ENCODE measurements at places on chromosomes 11 and 22.

DNA sequence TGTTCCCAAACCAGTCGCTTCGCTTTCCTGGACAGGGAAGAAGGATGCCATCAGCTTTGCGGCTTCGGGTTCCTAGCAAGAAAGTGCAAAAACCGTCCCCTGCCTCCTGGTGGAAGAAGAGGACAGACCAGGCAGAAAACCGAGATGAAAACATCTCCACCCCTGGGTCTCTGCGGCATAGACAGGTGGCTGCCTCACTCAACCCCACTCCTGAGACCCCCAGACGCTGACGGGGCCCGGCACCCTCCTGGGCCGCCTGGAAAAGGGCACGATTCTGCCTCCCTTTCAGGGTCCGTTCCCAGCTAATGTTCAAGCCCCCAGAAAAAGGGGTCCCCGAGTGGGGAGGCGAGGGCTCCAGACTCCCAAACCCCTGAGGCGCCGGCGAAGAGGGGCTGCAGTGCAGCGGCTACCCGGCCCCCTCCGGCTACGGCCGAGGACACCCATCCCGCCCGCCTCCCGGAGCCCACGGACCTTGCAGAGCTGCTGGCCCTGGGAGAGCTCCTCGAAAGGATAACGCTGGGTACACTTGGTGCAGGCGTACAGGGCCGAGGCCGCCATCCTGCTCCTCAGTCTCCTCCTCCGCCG, 569 bp downstream of the FAM76B start:
- DNase-seq, result no peak

DNA sequence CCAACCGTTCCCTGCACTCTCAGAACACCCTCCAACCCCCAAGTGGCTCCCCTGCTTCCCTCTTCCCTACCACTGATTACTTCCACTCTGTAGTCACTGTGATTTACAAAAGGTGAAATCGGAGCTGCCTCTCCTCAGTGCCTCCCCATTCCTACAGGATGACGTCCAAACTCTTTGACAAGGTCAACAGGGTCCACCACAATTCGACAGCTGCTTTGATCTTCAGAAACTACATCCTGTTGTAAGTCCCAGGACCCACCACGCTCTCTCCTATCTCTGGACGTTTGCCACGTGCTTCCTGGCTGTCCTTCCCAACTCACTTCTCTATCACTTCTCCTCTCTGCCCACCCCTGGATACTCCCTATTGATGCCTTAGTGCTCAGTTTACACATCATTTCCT, 85.0 kb upstream of the EIF3D start:
- no peak for DNase-seq

GRCh38 chr11:128457874-128458273, 129.5 kb downstream of the ETS1 start:
- no peak for DNase-seq

DNA sequence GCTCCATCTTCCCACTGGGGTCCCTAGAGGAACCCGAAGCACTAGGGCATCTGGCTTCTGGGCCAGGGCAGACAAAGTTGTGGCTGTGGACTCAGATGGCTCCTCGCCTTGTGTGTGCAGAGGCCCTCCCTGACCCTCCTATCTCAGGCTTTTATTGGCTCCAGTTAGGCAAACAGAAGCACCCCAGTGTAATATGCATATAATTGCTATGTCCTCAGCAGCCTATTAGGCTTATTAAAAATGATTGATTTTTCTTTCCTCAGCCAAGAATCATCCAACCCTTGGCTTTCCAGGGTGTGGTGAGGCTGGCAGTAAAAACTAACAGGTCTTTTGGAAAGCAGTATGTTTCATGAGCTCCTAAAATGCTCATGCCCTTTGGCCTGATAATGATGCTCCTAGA, 22.3 kb downstream of the UPB1 start:
- no peak for DNase-seq

DNA sequence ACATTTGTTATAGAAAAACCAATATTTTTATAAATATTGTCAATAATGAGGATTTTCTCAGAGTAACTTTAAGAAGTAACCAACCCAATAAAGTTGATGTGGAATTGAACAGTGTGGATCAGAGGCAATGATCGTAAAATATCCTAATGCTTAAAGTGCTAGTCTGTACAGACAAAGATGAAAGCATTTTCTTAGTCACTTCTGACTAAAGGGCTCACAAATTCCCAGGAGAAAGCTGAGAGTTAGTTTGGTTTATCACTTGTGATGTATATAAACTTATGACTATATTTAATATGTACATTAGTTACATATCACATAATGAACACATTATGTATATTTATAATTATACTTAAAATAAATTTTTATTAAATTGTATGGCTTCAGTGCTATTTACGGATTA, 25.4 kb upstream of the DDI1 start:
- no peak for DNase-seq

DNA sequence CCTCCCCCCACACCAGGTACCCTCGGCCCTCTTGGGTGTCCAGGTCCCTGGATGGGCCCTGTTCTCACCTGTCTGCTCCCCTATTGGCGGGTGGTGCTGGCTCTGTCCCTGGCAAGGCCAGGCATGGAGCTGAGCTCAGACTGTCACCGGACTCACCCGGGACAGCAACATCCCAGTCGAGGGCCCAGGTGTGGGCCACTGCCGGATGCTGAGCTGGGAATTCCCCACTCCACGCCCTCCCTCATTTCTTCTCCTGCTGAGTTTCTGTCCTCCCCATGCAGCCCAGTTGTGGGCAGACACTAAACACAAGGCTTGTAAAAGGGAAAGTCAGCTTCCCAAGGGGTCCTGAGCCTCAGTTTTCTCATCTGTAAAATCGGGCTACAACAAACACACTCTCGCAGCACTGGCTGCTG, 2.0 kb upstream of the AP5B1 start:
- DNase-seq, result no peak

DNA sequence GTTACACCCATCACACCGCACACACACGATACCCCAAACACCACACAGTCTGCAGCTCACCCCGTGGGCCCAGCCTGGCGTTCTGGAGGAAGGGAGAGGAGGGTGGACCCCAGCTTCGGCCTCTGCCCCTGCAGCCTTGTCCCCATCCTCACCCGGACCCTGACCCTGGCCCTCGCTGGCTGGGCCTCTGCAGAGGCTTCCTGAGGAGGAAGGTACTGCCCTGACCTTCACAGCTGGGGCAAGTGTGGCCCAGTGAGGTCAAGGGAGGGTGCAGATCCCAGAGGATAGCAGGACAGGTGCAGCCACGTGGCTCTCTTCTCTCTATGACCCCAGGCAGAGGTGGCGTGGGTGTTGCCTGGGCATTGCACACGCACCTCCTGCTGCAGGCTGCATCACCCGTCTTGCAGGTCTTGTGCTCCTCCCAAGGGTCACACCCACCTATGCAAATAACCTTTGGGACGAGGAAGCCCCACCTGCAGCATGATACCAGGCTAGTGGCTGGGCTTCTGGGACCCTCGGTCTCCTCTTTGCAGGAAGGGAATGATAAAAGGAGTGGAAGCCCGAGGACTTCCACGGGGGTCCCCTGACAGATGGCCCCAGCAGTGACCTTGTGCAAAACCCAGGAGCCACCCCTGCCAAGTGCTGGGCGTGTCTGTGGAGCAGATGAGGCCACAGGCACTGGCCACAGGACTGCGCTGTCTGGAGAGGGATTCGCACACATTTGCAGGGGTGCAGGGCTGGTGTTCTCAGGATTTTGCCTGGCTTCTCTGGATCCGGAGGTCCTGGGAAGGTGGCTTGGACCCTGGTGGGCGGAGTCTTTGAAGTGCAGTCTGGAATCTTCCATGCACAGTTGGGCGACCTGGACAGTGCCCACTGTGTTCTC, 1241.5 kb downstream of the BRD1 start:
- no peak for DNase-seq

- DNase-seq, result peak; percentile 73
Observed at GRCh38 chr11:33802194-33802950, 28.1 kb upstream of the FBXO3 start.

DNA sequence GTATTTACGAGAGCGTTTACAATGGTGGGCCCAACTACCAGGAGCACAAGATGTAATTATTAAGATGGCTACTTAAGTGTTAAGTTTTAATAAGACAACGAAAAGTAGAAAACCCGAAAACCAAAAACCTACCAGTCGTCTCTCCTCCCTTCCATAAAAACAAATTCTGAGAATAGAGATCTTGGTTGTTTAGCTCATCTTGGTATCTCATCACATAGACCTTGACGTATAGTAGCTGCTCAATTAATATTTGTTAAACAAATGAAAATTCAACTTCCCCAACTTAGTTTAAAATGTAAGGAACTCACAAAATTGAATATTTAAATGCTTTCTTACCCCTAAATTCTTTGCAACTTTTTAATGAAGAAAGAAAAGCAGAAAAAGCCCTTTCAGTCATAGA, 669 bp downstream of the KDM4D start:
- no peak for DNase-seq

DNA sequence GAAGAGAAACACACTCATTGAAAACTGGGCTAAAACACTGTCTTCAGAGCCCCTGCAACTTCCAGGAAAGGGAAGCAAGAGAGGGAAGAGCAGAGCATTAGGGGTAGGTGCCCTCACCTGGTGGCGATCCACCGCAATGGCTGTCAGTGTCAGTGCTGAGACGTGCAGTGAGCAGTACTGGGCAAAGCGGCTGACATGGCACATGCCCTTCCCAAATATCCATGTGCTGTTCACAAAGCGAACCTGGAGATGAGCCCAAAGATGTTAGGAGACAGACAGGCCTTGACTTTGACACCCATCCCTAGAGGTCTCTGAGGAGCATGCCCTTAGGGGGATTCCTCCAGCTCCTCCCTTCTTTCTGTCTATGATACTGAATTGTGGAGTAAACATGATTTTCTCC, 4.9 kb downstream of the GPR83 start:
- DNase-seq, result no peak

DNA sequence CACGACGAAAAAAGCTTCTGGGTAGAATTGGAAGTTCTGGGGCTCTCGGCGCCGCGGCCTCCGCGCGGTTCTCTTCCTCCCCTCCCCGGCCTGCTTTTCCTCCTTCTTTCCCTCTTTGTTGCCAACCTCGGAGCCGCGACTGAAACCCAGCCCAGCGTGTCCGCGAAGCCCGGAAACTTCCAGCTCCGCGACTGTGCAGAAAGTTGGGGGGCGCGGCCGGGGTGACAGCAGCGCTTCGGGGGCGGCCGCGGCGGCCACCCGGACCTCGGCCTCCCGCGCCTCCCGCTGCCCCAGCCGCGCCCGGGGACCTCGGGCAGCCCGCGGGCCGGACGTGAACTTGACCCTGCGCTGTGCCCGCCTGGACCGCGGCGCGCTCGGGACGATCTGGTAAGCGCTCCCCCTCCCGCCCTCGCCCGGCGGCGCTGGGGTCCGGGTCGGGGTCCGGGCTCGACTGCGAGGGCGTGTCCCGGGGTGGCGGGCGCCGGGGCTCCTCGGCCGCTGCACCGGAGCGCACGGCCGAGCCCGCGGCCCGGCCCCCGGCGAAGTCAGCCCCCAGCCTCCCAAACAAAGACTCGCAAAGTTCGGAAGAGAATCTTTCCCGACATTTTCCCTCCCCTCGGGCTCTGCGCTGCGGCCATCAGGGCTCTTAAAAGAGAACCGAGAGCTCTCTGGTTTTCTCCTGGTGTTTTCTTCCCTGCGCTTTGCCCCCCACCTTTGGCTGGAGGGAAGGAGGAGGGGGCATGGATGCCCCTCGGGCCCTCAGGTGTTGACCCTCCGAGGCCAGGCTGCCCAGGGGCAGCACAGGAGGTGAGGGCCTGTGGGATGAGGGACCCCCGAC, 67.9 kb upstream of the WNT7B start:
- no peak for DNase-seq

GRCh38 chr22:35819421-35819820, 101.7 kb downstream of the APOL5 start:
- no peak for DNase-seq

- no peak for DNase-seq
Observed at GRCh38 chr11:75485742-75486141, 40.0 kb downstream of the GDPD5 start.

DNA sequence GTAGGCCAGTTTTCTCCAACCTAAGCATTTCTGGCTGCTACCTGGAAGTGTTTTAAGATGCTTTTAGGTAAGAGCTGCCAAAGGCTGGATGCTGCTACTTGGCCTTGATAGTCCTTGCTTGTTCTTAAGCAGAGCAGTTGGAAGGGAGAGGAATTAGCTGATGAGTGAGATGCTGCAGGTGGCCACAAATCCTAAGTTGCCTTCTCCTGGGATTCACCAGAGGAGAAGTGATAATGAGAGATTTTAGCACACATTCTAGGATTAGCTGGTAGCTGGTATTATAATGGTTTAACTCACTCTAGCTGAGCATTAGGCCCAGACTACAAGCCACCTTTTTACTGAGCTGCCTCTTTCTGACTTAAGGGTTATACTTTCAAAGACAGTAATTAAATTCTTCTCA, 442.9 kb upstream of the RAG2 start:
- no peak for DNase-seq

DNA sequence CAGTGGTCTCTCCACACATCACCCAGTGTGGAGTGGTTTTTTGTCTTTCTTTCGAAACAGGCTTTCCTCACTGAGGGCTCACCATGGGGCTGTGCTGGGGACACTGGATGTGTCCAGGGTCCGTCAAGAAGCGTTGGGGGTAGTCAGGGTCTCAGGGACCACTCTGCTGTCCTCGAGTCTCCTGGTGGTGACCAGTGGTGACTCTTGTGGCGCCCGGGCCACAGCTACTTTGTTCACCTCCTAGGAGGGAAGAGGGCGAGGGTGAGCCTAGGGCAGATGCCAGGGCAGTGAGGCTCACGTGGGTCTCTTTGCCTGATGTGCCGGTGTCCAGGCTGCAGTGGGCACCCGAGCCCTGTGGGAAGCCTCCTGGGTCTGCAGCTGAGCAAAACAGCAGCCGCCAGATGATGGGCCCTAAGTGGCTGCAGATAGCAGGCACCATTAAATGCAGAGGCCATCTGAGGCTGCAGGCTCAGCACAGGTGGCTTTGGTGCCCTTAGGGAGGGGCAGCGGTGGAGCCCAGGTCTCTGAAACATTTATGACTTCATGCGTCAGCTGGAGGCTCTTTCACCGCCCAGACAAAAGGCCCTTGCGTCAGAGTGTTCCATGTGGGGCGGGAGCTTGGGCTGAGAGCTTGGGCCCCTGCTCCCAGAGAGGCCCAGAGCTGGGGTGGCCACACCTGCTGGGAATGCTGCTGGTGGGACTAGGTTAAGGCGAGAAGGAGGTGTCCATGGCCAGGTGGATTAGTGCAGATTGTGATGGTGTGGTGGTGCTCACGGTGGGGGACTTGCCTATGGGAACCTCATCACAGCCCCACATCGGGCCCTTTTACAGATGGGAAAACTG, 29.5 kb downstream of the KCNQ1 start:
- DNase-seq, result no peak

GRCh38 chr11:111635706-111636045, 33.4 kb downstream of the SIK2 start:
- DNase-seq, result no peak
